AG04450 (cell line): ENCODE measurements at places on chromosomes 3 and 15. TPM values are rescaled to one million over a fixed set of nuclear protein-coding genes. Genes with fewer than 3 reads are reported as not detected.

Gene HTD2
- polyA plus RNA-seq, result 7.1 and 9.6 TPM in 2 replicates

Gene IMPG2
- 0.17 and 0.19 TPM in 2 replicates for polyA plus RNA-seq

Gene ANKUB1
- polyA plus RNA-seq, result not detected in 2 replicates

Gene NTRK3
- polyA plus RNA-seq, result 0.14 and 0.21 TPM in 2 replicates

Gene CTSH
- 4.8 and 5.6 TPM in 2 replicates for polyA plus RNA-seq

Gene TRA2B
- 170 and 216 TPM in 2 replicates for polyA plus RNA-seq

Gene IL17RB
- not detected in 2 replicates for polyA plus RNA-seq

Gene RASGRF1
- 0.22 and 0.25 TPM in 2 replicates for polyA plus RNA-seq

Gene UNC45A
- polyA plus RNA-seq, result 63.3 and 69.7 TPM in 2 replicates

Gene THBS1
- polyA plus RNA-seq, result 686 and 1,024 TPM in 2 replicates

Gene NR1I2
- polyA plus RNA-seq, result not detected in 2 replicates

Gene SKOR1
- 0.02 TPM in 2 replicates for polyA plus RNA-seq

Gene MOBP
- polyA plus RNA-seq, result not detected in 2 replicates

Gene IL5RA
- polyA plus RNA-seq, result not detected in 2 replicates

Gene USP19
- polyA plus RNA-seq, result 33.3 and 37.7 TPM in 2 replicates

Gene ARPIN
- 11.1 and 11.8 TPM in 2 replicates for polyA plus RNA-seq

Gene GABRB3
- 0.27 and 0.63 TPM in 2 replicates for polyA plus RNA-seq

Gene GMPPB
- polyA plus RNA-seq, result 13.9 and 15.7 TPM in 2 replicates

Gene CCR9
- not detected in 2 replicates for polyA plus RNA-seq

Gene LTK
- polyA plus RNA-seq, result 0.09 and 0.20 TPM in 2 replicates

Gene PYGO1
- polyA plus RNA-seq, result 7.7 and 10.7 TPM in 2 replicates

Gene EPHA3
- 0.04 TPM in 2 replicates for polyA plus RNA-seq

Gene ZNF774
- polyA plus RNA-seq, result 1.1 and 2.3 TPM in 2 replicates

Gene CGNL1
- 0.25 and 0.33 TPM in 2 replicates for polyA plus RNA-seq

Gene PDE8A
- 35.8 and 48.4 TPM in 2 replicates for polyA plus RNA-seq

Gene MME
- polyA plus RNA-seq, result 51.6 and 61.7 TPM in 2 replicates

Gene CEP63
- polyA plus RNA-seq, result 11.0 and 16.3 TPM in 2 replicates

Gene TBC1D23
- polyA plus RNA-seq, result 46.8 and 65.7 TPM in 2 replicates

Gene ERC2
- 0.06 and 0.07 TPM in 2 replicates for polyA plus RNA-seq

Gene FOXB1
- polyA plus RNA-seq, result not detected in 2 replicates

Gene XCR1
- polyA plus RNA-seq, result not detected in 2 replicates

Gene CLRN1
- not detected in 2 replicates for polyA plus RNA-seq

Gene WDR93
- polyA plus RNA-seq, result 0.05 TPM in 2 replicates

Gene TRIM42
- polyA plus RNA-seq, result not detected in 2 replicates

Gene BUB1B
- 8.2 and 9.0 TPM in 2 replicates for polyA plus RNA-seq

Gene AKAP13
- 15.5 and 21.9 TPM in 2 replicates for polyA plus RNA-seq

Gene SPATA16
- polyA plus RNA-seq, result not detected in 2 replicates

Gene ROPN1
- polyA plus RNA-seq, result 0.25 and 0.29 TPM in 2 replicates

Gene LYZL4
- polyA plus RNA-seq, result not detected in 2 replicates

Gene RAB11A
- 315 and 399 TPM in 2 replicates for polyA plus RNA-seq

Gene PCSK6
- polyA plus RNA-seq, result 0.06 TPM in 1 of 2 replicates, not detected in the other

Gene MINAR1
- polyA plus RNA-seq, result 0.76 and 1.0 TPM in 2 replicates
